ENCODE measurements at places on chromosomes 6 and 20. TPM values are rescaled to one million over a fixed set of nuclear protein-coding genes. Genes with fewer than 3 reads are reported as not detected.

DNA sequence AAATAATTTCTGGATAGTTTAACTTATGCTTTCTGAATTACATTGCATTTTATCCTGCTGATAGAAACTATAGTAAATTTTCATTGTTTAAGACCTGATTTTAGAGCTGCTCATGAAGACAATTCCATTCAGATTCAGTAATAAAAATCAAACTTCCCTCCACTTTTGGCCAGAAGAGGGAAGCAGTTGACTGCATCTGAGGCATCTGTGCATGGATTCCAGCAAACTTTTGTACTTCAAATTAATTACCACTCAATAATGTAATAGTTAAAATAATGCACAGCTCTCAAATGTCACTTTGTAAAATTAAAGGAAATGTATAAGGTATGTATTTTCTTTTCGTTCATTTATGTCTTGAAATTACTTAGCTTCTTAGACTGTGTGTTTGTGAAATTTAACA lies 64.2 kb upstream of the SLC35B3 start:
- DNase-seq = no peak

GRCh38 chr6:1463751-1464426 lies 74.5 kb downstream of the FOXF2 start:
- no peak for DNase-seq

Gene COL9A3
- total RNA-seq = 0.28 TPM

Gene SYTL3
- 3.6 TPM for total RNA-seq

Gene FAXC
- 1.9 TPM for total RNA-seq
